ENCODE measurements at places on chromosomes 3 and 15.

- DNase-seq: no peak
These were observed 12.8 kb downstream of the CHST2 start for GRCh38 chr3:143132246-143132980.

GRCh38 chr15:99955181-99955525 lies 221.9 kb upstream of the LYSMD4 start:
- no peak for DNase-seq

DNA sequence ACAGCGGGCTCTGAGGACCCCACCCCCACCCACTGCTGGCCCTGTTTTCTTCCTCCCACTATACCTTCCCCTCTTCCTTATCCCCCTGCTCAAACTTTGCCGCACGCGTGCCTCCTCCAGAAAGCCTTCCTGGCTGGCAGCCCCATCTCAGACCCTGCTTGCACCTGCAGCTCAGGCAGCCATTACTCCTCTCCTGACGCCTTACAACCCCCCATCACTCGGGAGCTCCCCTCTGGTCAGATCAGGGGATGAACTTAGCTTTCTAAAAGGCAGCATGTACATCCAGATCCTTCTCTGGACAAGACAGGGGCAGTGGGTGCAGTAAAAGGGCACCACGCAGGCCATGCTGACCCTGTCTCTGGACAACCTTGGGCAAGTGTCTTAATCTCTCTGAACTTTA lies 94.5 kb downstream of the SEC22A start:
- DNase-seq: no peak

- no peak for DNase-seq
These were observed 990.9 kb downstream of the PLOD2 start for GRCh38 chr3:145170121-145170520.
